ENCODE measurements at places on chromosomes 5 and 9.
A peak's percentile ranks its signal among the peaks of the same experiment; 100 is the strongest.

DNA sequence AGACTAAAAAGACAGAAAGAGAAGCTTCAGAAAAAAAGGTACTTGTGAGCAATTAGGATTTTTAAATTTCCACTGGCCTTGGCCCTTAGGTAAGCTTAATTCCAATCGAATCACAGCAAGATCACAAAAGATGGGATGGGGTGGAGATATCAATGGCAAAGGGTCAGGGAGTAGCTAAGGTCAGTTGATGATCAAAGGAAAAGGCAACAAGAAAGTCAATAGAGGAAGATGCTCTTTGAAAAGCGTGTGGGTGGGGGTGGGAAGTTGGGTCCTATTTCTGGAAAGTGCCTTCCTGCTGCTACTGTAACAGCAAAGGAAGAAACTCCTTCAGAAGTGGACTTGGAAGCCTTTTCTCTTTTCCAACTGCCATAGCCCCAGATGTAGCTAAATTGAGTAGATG is 7.3 kb downstream of the C1QTNF3 start:
- no peak for DNase-seq

- no peak for DNase-seq
These were observed 172.9 kb downstream of the ZDHHC21 start for GRCh38 chr9:14520341-14520740.

GRCh38 chr5:40198736-40199135 is 481.0 kb upstream of the PTGER4 start:
- DNase-seq: no peak

DNA sequence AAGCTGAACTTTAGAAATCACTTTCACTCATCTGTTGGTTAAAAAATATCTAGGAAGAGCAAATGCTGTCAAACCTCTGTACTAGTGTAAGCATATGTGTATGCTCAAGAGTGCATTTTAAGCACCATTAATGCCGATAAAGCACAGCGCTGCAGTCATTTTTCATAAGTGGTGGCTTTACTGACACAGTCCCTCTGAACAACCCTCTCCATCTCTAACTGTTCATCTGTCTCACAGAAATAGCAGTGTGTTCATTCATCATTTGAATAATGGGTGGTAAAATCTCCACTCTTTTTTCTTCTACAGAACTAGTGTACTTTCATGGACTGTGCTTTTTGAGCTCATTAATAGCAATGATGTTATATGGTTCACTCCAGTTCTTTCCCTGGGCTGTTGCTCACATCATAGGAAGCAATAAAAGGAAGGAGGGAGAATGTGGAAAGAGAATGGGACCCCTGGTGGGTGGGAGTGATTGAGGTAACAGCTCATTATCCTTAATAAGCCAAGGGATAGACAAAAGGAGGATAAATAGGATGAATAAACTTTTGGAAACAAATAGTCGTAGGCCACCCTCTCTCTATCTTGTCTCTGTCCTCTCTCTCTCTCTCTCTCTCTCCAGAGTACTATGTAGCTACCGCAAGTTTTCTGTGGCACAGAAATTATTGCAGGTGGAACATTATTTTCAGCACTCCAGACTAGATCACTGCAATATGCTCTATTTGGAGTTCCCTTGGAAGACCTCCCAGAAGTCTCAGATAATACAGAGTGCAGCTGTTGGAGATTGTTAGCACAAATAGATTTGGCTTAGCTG is 117.9 kb upstream of the PRDM9 start:
- DNase-seq: no peak

DNA sequence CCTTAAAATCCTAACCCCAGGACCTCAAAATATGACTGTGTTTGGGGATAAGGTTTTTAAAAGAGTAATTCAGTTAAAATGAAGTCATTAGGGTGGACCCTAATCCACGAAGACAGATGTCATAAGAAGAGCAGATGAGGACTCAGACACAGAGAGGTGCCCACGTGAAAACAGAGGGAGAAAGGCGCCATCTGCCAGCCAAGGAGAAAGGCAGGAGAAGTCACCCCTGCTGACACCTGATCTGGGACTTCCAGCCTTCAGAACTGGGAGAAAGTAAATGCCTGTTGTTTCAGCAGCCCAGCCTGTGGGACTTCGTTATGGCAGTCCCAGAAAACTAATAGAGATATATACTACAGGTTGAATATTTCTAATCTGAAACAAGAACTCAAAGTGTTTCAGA is 67.4 kb downstream of the ROR2 start:
- no peak for DNase-seq

DNA sequence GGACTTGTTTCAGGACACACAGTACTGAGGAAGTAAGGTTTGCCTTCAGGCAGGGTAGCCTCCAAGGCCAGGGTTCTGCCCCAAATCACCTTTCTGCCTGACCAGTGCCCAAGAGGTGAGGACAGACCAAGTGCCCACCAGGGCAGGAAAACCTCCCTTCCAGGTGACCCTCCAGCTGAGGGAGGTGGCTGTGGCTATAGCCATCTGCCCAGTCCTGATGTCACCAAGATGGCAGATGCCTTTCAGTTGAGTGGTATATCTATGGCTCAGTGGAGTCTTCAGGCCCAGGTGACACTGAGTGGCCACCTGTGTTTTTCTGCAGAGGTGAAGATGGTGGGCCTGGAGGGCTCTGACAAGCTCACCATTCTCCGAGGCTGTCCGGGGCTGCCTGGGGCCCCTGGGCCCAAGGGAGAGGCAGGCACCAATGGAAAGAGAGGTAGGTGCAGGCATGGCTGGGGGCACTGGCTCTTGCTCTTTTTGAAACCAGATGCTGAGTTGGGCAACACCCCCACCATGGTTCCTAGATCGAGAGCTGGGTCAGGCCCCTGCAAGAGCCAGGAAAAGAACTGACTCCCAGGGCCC is 1.7 kb downstream of the FCN2 start:
- DNase-seq: no peak

DNA sequence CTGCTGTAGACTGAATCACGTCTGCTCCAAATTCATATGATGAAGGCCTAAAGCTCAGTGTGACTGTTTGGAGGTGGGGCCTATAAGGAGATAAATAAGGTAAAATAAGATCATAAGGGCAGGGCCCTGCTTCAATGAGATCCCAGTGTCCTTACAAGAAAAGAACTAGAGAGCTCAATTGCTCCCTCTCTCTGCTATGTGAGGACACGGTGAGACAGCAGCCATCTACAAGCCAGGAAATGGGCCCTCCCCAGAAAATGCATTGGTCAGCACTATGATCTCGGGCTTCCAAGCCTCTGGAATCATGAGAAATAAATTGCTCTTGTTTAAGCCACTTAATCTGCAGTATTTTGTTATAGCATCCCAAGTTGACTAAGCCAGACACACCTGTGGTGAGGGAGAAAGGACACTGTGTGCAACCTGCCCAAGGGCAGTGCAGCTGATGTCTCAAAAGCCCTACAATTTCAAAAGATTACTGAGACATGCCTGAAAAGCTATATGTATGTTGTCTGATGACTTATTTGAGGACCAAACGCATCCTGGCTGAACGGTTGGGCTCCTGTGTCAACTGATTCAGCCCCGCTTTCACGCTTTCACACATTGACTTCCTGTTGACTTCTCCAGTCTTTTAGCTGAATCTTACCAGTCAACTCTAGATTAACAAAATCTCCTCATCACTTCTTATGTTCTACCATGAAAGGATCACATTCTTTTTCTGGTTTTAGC is 13.2 kb downstream of the GZMK start:
- peak; percentile 12 for DNase-seq

- DNase-seq: no peak
These were observed 2.3 kb upstream of the GNAQ start for GRCh38 chr9:78033870-78034269.

DNA sequence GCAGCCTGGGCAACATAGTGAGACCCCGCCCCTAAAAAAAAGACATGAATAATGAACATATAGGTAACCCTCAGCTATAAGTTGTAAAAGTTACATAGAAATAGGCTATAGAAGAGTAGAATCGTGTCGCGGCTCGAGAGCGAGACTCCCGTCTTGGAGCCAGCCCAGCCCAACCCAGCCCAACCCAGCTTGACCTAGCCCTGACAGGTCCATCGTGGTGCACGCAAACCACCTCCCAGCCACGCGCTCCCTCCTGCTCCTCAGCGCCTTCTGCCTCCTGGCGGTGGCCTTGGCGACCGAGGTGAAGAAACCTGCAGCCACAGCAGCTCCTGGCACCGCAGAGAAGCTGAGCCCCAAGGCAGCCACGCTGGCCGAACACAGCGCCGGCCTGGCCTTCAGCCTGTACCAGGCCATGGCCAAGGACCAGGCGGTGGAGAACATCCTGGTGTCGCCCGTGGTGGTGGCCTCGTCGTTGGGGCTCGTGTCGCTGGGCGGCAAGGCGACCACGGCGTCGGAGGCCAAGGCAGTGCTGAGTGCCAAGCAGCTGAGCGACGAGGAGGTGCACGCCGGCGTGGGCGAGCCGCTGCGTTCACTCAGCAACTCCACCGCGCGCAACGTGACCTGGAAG is 10.8 kb downstream of the KIF24 start:
- DNase-seq: no peak

DNA sequence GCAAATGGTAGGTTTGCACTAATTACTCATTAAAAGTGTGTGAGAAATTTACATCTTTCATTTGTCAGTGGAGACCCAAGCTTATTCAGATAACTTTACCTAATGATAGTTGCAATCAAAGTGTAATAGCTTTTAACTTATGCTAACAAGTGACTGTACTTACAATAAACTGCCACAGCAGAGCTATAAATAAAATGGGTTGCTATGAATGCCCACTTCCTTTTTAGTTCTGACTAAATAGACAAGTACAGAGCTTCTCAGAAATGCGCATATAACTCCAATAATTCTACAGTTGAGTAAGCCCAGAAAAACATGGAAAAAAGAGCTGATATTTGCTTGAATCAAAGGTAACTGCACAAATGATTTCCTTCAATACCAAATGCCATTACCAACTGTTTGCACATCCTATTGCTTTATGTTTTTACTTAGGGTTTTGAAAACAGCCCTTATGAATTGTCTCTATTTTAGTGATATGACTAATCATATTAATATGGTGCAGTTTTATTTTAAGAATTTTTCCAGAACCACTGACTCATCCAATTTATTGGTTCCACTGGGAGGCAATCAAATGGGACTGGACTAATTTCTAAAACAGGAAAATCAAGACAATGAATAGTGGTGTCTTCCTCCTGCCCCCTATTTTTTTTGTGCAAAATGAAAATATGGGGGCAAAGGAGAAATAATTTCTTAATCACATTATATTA is 84.1 kb downstream of the PPP2R2B start:
- DNase-seq: no peak

DNA sequence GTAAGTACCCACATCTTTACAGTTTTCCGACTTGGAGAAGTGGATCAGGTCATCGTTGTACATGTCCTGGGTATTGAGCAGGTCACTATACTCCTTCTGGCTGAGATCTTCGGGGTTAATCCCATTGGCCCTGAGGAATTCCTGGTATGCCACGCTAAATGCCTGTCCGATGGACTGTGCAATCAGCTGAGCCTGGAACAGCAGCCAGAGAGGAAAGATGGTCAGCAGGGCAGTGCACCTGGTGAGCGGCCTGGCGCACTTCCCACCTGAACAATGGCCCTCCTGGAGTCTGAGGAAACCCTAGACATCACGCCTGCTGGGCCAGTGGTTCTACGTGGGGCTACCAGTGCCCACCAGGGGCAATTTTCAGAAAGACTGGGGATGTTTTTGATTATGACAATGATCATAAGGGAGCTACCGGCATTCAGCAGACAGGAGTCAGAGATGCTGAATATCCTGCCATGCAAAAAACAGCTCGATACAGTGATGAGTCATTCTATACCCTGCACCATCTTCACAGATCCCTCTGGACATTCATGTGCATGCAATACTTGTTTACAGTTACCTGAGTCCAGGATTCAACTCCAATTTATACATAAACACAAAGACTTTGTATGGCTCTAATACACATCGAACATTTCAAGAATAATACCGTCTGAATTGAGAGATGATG is 127.2 kb downstream of the ENTREP1 start:
- DNase-seq: no peak

DNA sequence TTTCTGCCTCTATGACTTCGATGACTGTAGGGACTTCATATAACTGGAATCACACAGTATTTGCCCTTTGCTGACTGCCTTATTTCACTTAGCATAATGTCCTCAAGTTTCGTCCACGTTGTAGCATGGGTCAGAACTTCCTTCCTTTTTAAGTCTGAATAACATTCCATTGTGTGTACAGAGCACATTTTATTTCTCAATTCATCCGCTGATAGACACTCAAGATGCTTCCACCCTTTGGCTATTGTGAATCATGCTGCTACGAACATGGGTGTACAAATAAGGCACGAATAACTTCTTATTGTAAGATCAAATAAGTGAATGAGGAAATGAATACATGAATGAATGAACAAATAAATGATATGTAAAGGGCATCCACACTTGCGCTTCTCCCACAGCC is 13.0 kb downstream of the BARX1 start:
- peak; percentile 17 for DNase-seq

DNA sequence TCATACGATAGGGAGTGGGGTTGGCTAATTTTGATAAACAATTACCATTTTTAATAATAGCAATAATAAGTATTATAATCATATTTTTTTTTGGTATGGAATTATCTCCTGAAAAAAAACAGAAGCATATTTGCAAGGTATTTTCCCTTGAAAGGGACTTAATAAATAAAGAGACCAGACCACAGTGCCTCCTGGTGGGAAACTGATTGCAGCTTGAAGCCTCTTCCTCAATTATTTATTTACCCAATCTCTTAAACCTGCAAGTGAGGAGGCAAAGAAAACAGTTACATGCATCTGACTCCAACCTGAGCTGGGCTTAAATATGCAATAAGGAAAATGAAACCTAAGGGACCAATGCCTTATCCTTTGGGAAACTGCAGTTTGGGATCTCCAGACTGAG is 388.1 kb upstream of the ACO1 start:
- DNase-seq: no peak

DNA sequence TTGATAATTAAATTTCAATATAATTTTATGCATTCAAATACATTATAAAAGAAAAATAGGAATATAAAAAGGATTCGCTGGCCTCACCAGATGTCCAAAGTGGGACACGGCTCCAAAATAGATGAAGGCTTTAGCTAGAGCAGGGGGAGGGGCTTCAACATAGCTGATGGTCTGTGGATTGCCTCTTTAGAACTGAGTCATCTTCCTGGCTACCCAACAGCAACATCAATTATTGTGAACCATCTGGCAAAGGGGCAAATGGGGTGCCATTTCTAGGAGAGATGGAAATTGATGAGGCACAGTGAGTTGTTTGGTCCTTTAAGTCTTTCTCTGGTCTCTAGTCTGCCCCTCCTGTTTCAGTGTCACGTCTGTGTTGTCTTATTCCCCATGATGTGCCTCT is 44.2 kb upstream of the CD180 start:
- DNase-seq: no peak

DNA sequence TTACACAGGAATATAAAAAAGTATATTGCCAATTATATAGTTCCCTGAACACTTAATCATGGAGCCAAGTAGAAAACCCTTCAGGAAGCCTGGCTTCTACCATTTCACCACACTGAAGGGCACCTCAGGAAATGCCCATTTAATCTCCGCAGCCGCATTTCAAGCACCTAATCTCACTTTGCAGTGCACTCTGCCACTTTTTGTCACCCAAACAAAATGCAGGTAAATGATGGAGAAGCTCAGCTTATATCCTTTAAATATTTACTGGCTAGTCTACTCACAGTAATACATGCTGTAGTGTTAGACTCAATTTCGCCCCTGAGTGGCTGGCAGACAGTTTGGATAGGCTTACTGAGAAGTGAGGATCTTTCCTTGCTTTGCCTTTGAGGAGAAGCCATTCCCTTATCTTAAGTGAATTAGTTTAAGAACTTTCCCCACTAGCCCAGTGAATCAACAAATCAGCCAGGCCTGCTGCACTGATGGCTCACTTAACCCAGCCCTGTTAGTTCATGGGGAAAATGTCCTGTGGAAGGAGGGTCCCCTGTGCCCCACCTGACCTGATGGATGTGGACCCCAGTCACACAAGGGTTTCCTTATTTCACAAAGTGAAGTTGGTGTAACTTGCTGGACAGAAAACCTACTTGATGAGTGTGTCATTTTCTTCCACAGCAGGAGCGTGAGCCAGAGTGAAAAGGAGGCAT is 209.7 kb downstream of the CAAP1 start:
- DNase-seq: no peak

Measured in adipocyte (in vitro differentiated cells).